ENCODE measurements at places on chromosomes 16 and 17. TPM values are rescaled to one million over a fixed set of nuclear protein-coding genes. Genes with fewer than 3 reads are reported as not detected.
A peak's percentile ranks its signal among the peaks of the same experiment; 100 is the strongest.

The CYBA gene
- 77.4 TPM for total RNA-seq

DNA sequence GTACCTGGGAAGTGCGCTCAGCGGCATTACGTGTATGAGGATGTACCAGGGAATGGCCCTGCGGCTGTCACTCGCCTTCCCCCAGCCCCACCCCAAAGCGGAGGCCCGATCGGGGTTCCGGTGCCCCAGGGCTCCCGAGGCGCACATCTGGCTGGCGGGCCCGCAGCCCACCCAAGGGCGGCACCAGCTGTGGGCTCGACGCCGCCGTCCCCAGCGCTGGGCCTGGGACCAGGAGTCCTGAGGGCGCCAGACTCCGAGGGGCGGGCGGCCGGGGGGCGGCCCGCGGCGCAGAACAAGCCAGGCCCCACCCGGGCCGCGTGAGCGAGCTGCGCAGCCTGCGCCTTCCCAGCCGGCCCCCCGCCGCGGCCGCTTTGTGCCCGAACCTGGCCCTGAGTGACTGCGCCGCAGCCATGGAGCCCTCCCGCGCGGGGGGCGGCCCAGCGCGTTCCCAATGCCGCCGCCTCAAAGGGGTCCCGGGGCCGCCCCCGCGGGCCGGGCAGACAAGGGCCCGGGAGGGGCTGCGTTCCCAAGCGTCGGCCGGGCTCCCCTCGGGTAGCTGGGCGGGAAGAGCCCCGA, 17.4 kb downstream of the ZNF423 start:
- no peak for DNase-seq

- no peak for DNase-seq
Measured at GRCh38 chr16:24988129-24988518, 27.0 kb downstream of the ARHGAP17 start.

DNA sequence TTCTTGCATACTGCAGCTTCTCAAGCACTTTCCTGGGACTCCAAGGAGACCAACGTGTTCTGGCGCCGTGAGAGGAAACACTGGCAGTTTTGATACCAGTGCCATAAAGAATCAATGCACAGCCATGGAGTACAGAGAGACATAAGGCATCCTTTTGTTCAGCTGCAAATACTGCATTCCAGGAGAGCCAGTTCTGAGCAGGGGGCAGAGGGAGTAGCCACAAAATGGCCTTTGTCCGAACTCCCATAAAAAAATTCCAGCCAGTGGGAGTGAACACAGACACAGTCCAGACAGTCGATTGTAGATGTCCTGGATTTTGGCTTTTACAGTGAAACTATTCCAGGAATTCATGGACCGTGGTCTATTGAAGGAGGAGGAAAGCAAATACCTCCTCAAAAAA, 36.2 kb upstream of the TEKT3 start:
- DNase-seq: no peak

The ERBB2 gene
- 61.1 TPM for total RNA-seq

The C16orf74 gene
- total RNA-seq: 5.2 TPM

- DNase-seq: no peak
Measured at GRCh38 chr17:56599088-56599487, 5.6 kb downstream of the NOG start.

- DNase-seq: no peak
Measured at GRCh38 chr16:81657781-81658180, 121.3 kb upstream of the PLCG2 start.

GRCh38 chr16:59039066-59039720, 305.1 kb upstream of the GOT2 start:
- DNase-seq: peak; percentile 8

The CENPN gene
- 14.4 TPM for total RNA-seq

Measured in skin of body (tissue), 3 donors.